ENCODE measurements at places on chromosomes 16 and 17.

- H3K36me3 ChIP-seq: peaks cover 29% of the 10 kb centered on the region
- no peaks in the 10 kb centered on the region for H3K27me3 ChIP-seq
- DNase-seq: no peak
- no peak overlapping the region for H3K27ac ChIP-seq
- H3K4me1 ChIP-seq: peaks cover 1% of the 10 kb centered on the region
- no peak overlapping the region for H3K4me3 ChIP-seq
Observed at GRCh38 chr17:42005166-42005565, 12.1 kb downstream of the DNAJC7 start.

- no peaks in the 10 kb centered on the region for H3K4me1 ChIP-seq
- H3K27me3 ChIP-seq: no peaks in the 10 kb centered on the region
- H3K36me3 ChIP-seq: no peaks in the 10 kb centered on the region
- no peak overlapping the region for H3K27ac ChIP-seq
Observed at GRCh38 chr17:17424552-17424951, 52.2 kb upstream of the MED9 start.

DNA sequence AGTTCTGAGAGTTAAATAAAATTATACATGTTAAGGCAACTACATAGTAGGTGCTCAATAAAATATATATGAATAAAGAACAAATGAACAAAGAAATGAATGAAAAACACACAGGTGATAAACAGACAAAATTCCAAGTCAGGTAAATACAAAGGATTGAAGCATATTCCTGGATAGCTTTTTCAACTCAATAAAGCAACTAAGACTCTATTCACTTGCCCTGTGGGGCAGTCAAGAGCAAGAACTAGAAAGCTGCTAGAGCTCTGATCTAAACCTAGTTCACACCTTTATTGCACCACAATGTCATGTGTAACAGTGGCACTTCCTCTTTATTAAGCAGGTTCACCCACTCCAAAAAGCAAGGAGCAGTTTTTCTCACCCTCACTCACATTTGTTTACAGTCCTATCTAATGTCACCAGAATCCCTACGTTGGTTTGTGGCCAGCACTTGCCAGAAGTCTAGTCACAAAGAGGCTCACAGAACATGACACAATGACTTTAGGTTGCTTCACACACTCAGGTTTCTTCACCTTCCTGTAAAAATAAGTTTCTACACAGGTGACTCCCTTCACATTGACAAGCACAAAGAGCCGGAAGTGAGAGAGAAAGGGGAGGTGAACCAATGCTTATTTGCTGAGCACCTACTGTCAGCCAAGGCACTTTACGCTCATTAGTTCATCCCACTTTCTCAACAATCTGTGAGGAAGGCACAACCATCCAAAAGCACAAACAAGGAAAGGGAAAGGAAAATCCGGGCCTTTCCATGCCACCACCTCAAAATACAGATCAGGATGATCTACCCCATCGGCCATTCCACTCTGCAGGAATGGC lies 70.8 kb downstream of the XPO6 start:
- no peak for DNase-seq
- no peak overlapping the region for H3K4me3 ChIP-seq
- no peaks in the 10 kb centered on the region for H3K27me3 ChIP-seq
- peaks cover 21% of the 10 kb centered on the region for H3K36me3 ChIP-seq

- peaks cover 56% of the 10 kb centered on the region for H3K4me1 ChIP-seq
- H3K27me3 ChIP-seq: no peaks in the 10 kb centered on the region
- H3K27ac ChIP-seq: peak overlapping the region; percentile 62
- H3K36me3 ChIP-seq: no peaks in the 10 kb centered on the region
Observed at GRCh38 chr17:77451245-77451893, 310.6 kb downstream of the SEC14L1 start.

- H3K27me3 ChIP-seq: no peaks in the 10 kb centered on the region
- DNase-seq: no peak
- H3K27ac ChIP-seq: no peak overlapping the region
- no peak overlapping the region for H3K4me3 ChIP-seq
Observed at GRCh38 chr17:45735488-45735887, 48.6 kb upstream of the CRHR1 start.

- H3K27ac ChIP-seq: no peak overlapping the region
- H3K4me1 ChIP-seq: no peaks in the 10 kb centered on the region
- H3K27me3 ChIP-seq: no peaks in the 10 kb centered on the region
- no peak overlapping the region for H3K4me3 ChIP-seq
- no peak for DNase-seq
- H3K36me3 ChIP-seq: no peaks in the 10 kb centered on the region
Observed at GRCh38 chr16:73157861-73158260, 109.9 kb upstream of the ZFHX3 start.

DNA sequence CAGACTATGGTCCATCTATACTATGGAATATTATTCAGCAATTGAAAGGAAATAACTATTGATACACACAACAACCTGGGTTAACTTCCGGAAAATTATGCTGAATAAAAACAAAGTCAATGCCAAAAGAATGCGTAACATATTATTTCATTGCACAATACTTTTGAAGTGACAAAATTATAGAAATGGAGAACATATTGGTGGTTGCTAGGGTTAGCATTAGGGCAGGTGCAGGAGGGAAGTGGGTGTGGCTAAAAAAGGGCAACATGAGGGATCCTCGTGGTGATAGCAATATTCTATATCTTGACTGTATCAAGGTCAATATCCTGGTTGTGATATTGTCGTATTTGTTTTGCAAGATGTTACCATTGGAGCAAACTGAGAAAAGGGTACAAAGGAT lies 34.9 kb downstream of the PIK3R5 start:
- no peak overlapping the region for H3K4me3 ChIP-seq
- H3K27me3 ChIP-seq: no peaks in the 10 kb centered on the region
- no peaks in the 10 kb centered on the region for H3K36me3 ChIP-seq
- H3K27ac ChIP-seq: no peak overlapping the region
